NCI-H524 treated with DMSO at 0.1 percent for 48 hours (cell line): ENCODE measurements at places on chromosomes 5 and 9.
A peak's percentile ranks its signal among the peaks of the same experiment; 100 is the strongest.

GRCh38 chr9:7316166-7316795 lies 483.3 kb downstream of the DMAC1 start:
- DNase-seq = no peak

DNA sequence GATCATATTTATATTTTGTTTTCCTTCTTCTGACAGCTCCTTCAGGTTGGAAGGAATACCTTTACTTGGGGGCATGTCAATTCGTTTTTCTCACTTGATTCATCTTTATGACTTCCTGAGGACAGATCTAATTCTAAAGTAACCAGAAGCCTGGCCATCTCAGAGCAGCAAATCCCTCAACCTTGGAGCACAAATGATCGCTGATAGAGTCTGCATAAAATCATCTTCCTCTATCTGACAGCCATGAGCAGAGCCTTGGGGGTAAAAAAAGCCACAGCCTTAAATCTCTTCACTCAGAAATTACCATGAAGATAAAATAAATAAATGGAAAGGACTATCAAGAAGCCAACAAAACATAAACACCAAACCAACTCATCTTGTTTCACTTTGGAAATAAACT lies 325.8 kb downstream of the PRR16 start:
- DNase-seq = no peak

DNA sequence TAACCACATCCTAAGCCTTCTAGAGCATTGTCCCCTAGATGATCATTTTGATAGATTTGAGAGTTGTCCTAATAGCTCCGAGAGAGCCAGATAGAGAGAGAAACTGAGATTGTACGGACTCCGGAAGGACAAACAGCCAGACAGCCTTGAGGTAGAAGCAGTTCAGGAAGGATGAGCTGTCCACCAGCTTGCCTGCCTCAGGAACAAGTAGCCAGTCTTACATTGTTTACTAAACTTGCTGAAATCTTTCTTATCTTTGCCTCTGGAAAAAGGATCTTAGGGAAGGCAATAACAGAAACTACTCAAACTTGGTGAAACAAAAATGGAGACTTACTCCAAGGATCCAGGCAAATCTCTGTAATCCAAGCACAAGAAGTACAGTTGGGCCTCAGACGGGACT lies 39.0 kb upstream of the SAP30L start:
- DNase-seq = no peak

DNA sequence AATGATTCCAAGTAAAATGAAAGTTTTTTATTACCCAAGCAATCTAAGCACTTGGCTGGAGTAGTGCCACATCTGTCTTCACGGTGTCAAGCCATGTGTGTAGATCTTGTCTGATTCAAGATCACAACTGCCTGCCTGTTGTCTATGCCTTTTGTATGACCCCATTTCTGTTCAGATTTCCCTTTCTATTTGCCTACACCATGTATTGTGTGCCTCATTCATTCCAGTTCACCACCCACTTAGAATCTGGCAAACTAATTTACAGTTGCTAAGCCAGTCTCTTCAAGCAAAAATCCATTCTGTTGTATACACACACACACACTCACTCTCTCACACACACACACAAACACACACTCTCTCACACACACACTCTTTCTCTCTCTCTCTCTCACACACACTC lies 33.7 kb downstream of the GLDC start:
- no peak for DNase-seq

DNA sequence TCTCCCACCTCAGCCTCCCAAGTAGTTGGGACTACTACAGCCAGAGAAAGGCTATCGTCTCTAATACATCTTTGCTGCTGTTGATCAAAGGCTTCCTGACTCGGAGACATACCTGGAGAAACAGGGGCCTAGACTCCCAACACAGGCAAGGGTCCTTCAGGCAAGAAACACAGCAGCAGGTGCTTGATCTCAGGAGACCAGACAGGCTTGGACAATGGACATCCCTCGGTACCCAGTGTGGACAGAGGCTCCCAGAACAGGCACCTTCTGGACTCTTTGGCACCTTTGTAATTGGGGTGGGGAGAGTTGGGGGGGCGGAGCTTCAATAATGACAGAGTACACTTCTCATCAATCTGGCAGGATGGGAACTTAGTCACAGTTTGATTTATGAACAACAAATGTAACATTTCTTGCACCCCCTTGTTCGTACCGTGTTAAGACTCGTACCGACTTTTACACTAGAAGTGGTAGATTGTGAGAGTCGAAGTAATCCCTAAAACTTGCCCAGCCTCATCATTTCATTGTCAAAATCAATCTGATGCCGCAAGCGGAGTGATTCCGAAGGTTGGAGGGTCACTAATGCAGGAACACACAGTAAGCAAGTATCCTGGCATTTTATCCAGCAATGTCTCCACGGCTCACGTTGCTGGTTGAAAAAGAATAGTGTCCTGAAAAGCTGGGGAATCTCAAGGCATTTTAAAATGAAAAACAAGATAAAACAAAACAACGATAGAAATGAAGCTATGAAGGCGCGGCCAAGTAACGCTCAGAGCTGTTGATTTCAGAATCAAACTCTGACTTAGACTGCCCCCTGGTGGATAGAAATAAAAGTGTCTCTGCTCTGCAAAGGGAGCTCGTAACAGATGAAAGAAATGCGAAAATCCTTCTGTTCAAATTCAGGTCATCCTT lies 46.4 kb upstream of the STK32A start:
- peak; percentile 9 for DNase-seq

DNA sequence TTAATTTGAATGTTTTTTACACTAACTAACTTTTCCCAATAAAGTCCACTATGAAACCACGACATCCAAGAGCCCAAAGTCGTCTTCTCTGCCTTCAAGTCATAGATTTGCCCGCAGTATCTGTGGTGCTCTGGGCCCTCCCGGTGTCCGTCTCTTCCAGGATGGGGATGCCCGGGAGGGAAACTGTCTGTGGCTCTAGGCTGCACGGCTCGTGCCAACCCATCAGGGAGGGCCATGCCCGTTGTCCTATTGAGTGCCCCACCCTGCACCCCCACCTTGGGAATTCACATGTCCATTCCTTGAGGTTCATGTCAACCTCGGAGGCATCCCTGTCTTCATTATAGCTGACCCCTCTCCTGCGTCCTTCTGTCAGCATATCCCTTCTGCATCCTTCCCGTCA lies 59.8 kb upstream of the LRRTM2 start:
- no peak for DNase-seq

DNA sequence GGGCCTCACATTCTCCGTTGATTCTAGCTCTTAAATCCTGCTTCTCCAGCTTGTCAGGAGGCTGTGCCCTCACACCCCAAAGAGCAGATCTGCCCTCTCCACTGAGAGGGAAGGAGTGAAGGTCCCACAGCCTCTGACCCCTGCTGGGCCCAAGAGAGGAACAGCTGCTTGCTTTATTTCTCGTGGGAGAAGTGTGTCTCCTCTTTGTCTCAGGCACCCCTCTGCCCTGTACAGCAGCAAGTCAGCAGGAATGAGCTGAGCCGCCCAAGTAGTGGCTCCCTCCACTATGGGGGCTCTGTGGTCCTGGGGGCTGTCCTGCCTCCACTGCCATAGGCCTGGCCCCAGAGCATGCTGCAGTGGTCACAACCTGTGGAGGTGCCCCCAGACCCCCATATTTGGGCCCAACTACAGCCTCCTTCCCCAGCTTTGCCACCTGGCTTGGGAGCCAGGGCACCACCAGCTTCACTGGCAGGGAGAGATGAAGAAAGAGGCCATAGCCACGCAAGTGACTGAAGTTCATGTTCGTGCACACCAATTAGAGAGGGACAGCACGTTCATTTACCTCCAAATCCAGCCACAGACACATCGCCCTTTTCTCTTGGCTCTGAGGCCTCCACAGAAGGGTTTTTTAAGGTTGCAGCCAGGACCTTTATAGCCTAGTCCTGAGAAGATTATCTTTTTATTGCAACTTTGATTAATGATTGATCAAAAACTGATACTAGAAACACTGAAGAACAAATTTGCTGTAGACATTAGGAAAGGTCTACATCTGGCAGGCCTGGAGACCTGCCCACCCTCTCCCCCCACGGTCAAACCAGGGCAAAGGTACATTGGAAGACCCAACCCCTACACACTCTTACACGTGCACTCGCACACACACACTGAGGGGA lies 27.5 kb downstream of the IRF1 start:
- DNase-seq = no peak

DNA sequence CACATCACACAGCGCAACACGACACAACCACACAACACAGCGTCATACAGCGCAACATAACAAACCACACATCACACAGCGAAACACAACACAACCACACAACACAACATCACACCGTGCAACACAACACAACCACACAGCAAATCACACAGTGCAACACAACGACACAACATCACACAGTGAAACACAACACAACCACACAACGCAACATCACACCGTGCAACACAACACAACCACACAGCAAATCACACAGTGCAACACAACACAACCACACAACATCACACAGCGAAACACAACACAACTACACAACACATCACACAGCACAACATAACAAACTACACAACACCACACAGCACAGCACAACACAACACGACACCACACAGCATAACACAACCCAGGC lies 40.4 kb upstream of the PTCH1 start:
- DNase-seq = no peak

- no peak for DNase-seq
These were observed 22.8 kb downstream of the FPGS start for GRCh38 chr9:127825319-127826051.

DNA sequence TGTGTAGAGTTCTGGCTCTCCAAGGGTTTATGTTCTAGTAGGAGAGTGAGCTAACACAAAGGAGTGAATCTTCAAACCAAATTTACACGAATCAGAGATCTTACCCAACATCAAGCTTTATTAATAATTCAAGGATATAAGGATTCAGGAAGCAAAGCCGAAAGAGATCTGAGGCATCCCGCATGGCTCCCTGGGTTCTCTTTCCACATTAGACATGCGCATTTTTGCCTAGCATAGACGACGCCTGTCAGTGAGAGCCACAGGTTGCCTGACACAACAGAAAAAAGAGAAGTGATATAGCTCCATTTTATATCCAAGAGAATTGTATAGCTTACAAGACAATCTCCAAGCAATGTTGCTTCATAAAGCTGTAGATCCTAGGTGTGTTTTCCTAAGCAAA lies 52.6 kb downstream of the ESM1 start:
- no peak for DNase-seq

DNA sequence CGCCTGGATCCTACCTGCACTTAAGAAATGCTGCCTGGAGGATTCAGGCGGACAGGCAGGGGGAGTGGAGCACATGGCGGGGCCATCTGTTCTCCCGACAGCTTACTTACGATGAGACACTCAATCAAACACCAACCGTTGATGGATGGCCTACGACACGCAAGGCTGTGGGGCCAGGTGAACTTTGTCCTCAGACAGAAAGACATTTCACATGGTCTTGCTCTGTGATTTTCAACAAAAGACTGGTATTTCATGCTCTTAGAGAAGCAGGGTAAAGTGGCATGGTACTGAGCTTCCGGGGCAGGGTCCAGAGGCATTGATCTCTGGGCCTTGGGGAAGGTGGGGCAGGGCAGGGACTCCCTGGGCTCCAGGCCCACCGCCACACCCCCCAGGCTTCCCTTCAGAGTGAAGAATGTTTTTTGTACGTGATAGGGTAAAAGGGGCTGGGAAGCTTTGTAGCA lies 9.1 kb upstream of the OLFM1 start:
- DNase-seq = peak; percentile 79

DNA sequence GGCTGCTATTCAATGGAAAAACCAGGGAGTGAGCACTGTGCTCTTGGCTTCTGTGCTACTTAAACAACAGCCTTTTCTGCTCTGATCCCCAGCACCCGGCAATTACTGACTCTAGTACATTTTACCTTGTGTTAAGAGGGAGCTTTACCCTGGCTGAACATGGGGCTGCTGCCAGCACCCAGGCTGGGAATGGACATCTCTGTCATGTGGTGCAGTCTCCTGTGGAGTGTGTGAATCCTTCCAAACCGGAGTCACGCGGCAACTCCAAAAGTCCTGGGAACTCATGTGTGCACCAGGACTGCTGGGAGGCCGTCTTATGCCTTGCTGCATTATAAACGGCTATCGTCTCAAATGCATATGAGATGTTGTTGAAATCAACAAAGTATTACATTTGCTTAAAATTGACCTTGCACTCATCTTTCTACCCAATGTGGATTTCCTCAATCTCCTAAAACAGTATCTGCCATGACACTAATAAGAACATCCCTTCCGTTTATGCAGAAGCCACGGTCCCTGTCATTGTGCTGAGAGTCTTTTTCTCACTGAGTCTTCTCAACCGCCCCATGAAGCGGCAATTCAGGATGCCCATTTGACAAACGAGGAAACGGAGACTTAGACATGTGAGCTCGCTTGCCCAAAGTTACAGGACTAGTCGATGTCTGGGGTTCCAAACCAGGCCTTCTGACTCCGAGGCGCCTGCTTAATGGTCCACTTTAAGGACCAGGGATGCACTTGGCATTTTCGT lies 884 bp upstream of the GSN start:
- no peak for DNase-seq

DNA sequence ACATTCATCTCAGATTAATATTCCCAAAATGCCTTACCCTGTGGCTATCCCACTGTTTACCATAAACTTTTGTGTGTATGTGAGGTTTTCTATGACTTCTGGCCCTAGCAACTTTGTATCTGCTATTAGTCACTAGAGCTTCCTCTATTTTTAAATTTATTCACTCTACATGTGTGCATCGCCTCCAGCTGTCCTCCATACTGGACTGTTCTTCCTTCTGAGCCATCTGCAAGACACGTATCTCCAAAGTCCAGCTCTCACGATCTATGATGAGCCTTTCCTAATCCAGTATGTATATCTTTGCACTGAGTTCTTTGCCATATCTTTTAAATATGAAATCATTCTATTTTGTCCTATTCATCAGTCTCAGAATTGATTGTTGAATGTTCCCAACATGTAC lies 1.7 kb upstream of the GNG10 start:
- DNase-seq = no peak

DNA sequence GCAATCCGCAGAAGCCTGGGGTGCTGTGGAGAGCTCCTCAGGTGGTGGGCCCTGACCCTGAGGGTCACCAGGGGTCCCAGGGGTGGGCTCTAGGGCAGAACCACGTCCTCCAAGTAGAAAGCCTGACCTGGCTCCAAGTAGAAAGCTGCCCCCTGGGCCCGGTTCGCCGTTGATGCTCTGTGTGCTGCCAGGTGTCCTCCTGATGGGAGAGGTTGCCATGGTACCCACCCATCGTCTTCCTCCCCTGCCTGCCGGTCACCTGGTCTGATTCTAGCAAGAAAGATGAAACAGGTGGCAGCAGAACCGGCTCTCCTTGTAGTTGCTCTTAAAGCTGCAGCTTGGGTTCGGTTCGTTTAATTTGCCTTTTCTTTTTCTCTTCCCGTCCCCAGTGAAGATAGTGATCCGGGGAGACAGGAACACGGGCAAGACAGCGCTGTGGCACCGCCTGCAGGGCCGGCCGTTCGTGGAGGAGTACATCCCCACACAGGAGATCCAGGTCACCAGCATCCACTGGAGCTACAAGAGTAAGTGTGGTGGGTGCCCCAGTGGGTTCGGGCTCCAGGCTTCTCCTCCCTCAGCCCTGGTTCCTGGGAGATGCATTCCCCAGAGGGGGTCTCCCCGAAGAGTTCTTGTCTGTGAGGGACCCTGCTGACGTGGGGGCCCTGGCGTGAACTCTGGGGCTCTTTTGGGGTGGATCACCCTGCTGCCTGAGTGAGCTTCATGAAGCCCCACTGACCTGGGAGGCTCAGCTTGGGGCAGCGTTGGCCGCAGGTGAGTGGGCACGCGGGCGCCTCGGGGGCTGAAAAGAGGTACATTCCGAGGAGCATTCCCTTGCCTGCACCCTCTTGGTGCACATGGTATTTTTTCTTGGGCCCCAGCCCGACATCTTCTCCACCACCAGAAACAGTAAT lies 15.6 kb downstream of the RABL6 start:
- no peak for DNase-seq
